ENCODE measurements at places on chromosomes 4 and X.
A peak's percentile ranks its signal among the peaks of the same experiment; 100 is the strongest.

- no peak for DNase-seq
These were observed 220.1 kb downstream of the AFAP1 start for GRCh38 chr4:7719354-7720174.

GRCh38 chr4:42350611-42351182, 46.6 kb upstream of the SHISA3 start:
- DNase-seq = no peak

GRCh38 chr4:99202536-99202935, 16.5 kb downstream of the ADH6 start:
- no peak for DNase-seq

- no peak for DNase-seq
These were observed 122.2 kb downstream of the NHS start for GRCh38 chrX:17497193-17497592.

DNA sequence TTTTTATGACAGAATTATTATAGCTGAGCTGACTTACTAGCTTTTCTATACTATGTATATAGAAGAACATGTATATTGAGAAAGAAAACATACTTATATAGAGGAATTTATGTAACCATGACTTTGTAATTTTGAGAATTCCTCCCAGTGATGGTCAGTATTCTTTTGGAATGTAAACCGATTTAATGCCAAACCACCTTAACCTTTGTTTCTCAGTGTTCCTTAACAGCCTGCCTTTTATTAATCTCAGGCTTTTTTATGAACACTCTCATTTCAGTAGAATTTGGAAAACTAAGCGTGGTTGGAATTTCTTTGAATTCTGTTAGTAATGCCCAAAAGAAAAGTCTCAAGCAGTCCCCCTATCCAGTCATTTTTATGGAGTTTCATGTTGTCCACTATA, 47.0 kb downstream of the MOSPD2 start:
- peak; percentile 15 for DNase-seq

GRCh38 chr4:7196288-7196651, 3.9 kb downstream of the SORCS2 start:
- no peak for DNase-seq

GRCh38 chrX:19214311-19214710, 92.0 kb upstream of the ADGRG2 start:
- no peak for DNase-seq

DNA sequence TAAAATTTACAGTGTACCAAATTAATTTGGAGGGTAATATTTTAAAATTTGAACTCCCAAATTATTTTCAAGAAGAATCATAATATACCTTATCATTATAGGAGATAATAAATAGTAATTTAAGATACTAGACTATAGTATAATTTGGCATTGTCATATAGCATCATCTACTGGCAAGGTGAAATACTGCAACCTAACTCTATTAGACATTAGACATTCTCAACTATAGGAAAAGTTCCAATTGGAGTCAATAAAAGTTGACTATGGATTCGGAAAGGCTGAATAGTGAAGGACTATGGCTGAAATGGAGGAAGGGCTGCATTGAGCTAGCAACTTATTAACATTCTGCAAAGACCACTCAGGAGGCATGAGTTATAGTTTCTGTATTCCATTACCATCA, 113.0 kb downstream of the PRDM5 start:
- no peak for DNase-seq

GRCh38 chrX:15853586-15854079, 980 bp downstream of the AP1S2 start:
- DNase-seq = peak; percentile 9

- no peak for DNase-seq
These were observed 33.1 kb downstream of the GAB3 start for GRCh38 chrX:154717824-154718223.

DNA sequence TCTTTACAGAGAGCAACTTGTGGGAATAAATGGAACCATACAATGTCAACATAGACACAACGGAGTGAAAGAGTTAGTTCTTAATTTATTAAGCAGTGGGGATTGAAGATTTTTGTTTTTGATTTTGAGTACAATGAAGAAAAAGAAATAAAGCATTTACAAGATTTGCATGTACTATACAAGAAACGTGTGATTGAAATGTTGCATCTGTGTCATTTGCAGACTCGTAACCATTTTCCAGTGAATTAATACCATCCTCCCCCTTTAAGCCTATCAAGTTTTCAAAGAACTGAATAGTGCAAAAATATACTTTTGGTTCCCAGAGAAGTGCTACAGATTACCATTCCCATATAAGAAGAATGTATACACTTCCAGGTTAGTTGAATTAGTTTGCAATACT, 8.6 kb upstream of the KDR start:
- DNase-seq = no peak

- peak; percentile 59 for DNase-seq
These were observed 198.9 kb downstream of the FBXO8 start for GRCh38 chr4:174084542-174084941.

DNA sequence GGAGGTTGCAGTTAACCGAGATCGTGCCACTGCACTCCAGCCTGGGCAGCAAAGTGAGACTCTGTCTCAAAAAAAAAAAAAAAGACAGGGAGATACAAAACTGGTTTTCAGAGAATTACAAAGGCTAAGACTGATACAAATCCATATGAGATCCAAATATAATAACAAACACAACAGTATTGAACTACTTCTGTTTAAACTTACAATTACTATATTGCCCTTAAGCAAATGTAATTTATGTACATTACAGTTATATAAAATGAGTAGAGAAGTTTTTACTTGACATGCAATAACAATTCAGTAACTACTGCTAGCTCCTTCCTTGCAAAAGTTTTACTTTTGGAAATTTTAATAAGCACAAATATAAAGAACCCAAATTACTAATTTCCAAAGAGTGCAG, 52.6 kb upstream of the PABPC1L2A start:
- no peak for DNase-seq
